Stimulated activated CD4-positive, alpha-beta T cell treated with anti-CD3 and anti-CD28 coated beads, Interleukin-1b, Interleukin-23, amount 100 ng/mL, for 1 hour (primary cell): ENCODE measurements at places on chromosomes 3 and 15.

DNA sequence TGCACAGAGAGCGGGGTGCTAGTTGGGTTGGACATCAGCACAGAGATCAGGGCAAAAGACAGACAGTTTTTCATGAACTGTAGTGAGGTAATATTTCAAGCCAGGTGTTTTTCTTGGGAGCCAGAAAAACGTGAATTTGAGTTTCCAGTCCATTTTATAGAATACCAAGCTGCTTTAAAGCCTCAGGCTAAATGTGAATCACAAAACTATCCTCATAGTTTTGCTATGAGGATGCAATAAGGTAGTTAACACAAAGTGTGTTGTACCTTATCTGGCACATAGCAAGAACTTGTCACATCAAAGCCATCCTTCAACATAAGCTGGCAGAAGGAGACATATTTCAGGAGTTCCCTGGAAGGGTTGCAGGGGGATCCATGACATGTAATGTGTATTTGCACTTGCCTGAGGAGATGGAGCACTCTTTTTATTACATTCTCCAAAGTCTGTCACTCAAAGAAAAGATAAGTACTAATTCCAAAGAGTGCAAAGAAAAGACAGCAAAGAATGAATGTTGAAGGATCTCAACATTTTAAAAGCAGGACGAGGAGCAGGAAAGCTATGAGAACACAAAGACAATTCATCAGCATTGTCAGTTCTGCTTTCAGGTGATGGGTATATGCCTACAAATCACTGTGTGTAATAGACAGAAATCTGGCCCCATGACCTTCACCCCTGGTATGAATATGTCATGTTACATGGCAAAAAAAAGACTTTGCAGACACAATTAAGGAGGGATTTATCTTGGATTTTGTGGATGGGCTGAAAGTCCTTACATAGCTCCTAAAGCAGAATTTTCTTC, 1046.4 kb downstream of the NTRK3 start:
- DNase-seq = no peak

DNA sequence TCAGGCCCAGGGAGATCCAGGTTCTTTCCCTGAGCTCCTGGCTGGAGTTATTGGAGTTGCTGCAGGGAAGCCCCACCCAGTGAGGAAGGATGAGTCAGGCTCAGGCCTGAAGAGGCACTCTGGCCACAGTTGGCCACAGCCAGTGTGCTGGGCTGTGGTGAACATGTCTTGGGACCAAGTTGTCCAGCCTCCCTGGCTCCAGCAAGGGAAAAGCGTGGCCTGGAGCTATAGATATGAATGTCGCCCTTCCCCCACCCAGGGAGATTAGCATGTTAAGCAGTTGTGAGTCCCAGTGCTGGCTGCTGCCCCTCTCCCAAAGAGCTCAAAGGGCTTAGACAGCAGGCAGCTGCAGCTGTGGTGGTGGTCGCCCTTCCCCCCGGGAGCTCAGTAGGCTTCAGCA, 963.2 kb downstream of the ROBO2 start:
- no peak for DNase-seq

DNA sequence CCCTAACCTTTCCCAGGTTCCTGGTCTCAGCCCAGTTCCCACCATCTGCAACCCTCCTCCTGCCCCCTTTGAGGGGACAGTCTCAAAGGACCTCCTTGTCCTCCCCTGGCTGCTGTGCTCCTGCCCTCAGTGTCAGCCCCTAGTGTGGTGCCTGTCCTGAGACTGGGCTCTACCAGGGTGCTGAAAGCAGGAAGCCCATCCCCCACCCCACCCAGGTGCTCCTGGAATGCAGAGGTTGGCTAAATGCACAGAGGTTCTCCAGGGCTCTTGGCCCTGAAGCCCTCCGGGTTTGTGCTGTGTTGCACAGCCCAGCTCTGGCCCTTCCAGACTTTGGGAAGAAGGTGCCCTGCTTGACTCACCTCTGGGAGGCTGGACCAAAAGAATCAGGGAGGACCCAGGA, 21.8 kb downstream of the C3orf18 start:
- no peak for DNase-seq

DNA sequence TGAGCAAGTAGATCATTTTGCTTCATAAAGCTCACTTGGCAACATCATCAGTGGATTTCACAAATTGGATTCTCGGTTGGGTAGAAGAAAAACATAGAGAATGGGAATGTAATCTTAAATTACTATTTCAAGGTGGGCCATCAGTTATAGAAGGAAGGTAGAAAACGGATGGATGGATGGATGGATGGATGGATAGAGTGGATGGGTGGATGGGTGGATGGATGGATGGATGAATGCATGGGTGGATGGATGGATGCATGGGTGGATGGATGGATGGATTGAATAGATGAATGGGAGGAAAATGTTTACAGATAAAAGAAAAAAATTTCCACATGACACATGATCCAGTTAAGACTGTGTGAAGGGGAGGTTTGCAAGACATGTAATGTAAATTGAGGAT, 159.7 kb downstream of the MEX3B start:
- DNase-seq = no peak

- no peak for DNase-seq
Measured at GRCh38 chr3:110296885-110297284, 774.7 kb upstream of the NECTIN3 start.

GRCh38 chr15:62524848-62525247, 359.8 kb upstream of the C2CD4B start:
- DNase-seq = no peak

GRCh38 chr15:79562403-79562815, 130.3 kb downstream of the MINAR1 start:
- no peak for DNase-seq

DNA sequence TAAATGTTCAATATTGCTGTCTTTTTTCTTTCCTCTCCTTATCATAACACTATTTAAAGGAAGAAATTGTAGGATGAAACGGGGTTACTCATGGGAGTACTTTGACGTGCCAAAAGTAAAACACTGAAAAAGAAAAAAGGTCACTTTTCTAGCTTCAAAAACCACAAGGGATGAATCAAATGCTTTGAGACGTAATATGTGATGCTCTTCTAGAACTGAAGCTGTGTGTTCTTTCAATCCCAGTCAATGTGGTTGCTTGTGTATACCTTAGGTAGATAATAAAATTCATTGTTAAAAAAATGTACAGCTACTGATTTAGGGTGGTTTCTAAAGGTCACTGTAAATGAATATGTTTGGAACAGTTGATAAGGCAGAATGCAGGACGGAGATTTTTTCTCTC, 538.8 kb upstream of the ZNF717 start:
- DNase-seq = no peak
